ENCODE measurements at places on chromosomes 2 and 18. TPM values are rescaled to one million over a fixed set of nuclear protein-coding genes. Genes with fewer than 3 reads are reported as not detected.

Gene STON1
- 5.8 TPM for polyA plus RNA-seq

DNA sequence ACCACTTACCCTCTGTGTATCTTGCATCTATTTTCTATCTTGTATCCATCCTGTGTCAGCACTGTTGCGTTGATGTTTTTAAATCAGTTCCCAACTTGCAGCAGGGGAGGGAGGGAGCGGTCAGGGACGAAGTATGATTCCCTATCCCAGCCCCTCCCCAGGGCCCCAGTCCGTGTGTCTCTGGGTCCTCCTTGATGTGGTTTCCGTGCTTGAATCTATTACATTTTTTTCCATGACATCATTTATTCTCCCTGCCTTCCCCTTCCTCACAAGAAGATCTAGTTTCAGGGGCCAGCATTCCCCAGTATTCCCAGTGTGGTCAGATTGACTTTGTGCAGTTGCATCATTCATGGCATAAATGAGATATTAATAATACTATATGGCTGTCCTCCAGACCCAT lies 479.3 kb downstream of the PTPRM start:
- no peak overlapping the region for H3K4me3 ChIP-seq
- H3K4me1 ChIP-seq: no peaks in the 10 kb centered on the region
- no peak overlapping the region for H3K27ac ChIP-seq
- H3K36me3 ChIP-seq: no peaks in the 10 kb centered on the region

Gene CHN1
- polyA plus RNA-seq: 6.5 TPM

DNA sequence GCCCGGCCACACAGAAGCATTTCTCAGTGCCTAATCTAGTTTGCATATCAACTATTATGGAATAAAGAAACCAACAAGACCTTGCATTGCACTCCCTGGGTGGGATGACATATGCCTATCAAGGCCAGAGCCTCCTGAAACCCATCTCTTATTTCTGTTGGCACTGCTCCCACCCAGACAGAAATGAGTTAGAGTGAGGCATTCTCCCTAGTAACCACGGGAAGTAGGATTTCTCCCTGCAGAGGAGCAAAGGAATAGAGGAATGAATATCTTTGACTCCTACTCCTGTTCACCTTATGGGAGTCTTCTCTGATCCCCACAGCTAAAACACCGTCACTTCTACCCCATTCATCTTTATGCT lies 24.2 kb upstream of the SCYGR1 start:
- DNase-seq: no peak
- H3K36me3 ChIP-seq: no peaks in the 10 kb centered on the region
- no peaks in the 10 kb centered on the region for H3K27me3 ChIP-seq

Gene ADRA2B
- polyA plus RNA-seq: 4.8 TPM

- peaks cover 3% of the 10 kb centered on the region for H3K4me1 ChIP-seq
- no peaks in the 10 kb centered on the region for H3K36me3 ChIP-seq
- H3K27ac ChIP-seq: peak overlapping the region; percentile 33
- no peak overlapping the region for H3K4me3 ChIP-seq
- H3K27me3 ChIP-seq: no peaks in the 10 kb centered on the region
Observed at GRCh38 chr2:148493822-148494563, 150.6 kb upstream of the EPC2 start.

Gene PLB1
- 0.95 TPM for polyA plus RNA-seq

DNA sequence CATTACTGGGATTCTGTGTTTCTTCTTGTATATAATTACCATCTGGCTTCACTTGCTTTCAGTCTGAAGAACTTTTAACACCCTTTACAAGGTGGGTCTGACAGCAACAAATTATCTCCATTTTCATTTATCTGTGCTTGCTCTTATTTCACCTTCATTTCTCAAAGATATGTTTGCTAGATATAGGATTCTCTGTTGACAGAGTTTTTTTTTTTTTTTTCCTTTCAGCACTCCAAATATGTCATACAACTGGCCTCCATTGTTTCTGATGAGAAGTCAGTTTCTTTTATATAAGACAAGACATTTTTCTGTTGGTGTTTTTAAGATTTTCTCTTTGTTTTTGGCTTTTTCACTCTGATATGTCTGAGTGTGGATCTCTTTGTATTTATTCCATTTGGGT lies 59.3 kb upstream of the TACR1 start:
- H3K4me3 ChIP-seq: no peak overlapping the region
- H3K27ac ChIP-seq: no peak overlapping the region
- H3K4me1 ChIP-seq: no peaks in the 10 kb centered on the region
- DNase-seq: no peak
- no peaks in the 10 kb centered on the region for H3K36me3 ChIP-seq

DNA sequence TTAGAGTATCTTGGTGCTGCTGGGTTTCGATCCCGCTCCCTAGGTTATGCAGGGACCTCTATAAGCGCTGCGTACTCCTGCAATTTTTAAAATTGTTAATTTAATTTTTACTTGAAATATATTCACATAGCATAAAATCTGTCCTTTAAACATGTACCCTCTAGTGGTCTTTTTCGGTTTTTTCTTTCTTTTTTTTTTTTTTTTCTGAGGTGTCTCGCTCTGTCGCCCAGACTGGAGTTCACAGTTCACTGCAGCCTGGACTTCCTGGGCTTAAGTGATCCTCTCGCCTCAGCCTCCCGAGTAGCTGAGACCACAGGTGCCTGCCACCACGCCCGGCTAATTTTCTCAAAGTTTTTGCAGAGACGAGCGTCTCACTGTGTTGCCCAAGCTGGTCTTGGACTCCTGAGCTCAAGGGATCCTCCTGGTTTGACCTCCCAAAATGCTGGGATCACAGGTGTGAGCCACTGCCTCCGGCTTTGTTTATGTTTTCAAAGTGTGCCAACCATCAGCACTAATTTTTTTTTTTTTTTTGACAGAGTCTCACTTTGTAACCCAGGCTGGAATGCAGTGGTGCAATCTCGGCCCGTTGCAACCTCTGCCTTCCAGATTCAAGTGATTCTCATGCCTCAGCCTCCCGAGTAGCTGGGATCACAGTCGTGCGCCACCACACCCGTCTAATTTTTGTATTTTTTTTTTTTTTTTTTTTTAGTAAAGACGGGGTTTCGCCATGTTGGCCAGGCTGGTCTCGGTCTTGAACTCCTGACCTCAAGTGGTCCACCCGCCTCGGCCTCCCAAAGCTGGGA lies 585 bp upstream of the MOB1A start:
- peaks cover 4% of the 10 kb centered on the region for H3K4me1 ChIP-seq
- H3K36me3 ChIP-seq: peaks cover 2% of the 10 kb centered on the region
- H3K4me3 ChIP-seq: peak overlapping the region; percentile 58
- DNase-seq: no peak

DNA sequence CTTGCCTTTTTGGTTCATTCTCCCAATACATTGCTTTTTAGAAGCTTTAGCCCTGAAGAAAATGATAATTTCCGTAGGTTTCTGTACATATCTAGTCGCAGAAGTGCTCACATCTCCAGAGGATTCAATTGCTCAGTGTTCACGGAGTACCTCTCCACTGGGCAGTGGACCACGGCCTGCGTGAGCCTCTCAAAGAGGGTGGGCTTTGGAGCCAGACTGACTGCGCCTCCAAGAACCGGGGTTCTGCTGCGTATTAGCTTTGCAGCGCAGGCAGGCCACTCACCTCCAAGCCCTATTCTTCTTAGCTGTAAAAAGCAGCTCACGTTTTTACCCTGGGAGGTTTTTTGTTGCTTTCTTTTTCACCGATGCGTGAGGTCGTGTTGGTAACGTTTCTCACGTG lies 35.4 kb downstream of the NTSR2 start:
- H3K4me1 ChIP-seq: no peaks in the 10 kb centered on the region
- H3K27me3 ChIP-seq: no peaks in the 10 kb centered on the region
- DNase-seq: no peak
- H3K36me3 ChIP-seq: no peaks in the 10 kb centered on the region
- H3K27ac ChIP-seq: no peak overlapping the region
- H3K4me3 ChIP-seq: no peak overlapping the region

GRCh38 chr2:105764059-105764458 lies 19.3 kb downstream of the NCK2 start:
- no peaks in the 10 kb centered on the region for H3K36me3 ChIP-seq
- DNase-seq: no peak
- H3K4me3 ChIP-seq: no peak overlapping the region
- H3K27ac ChIP-seq: no peak overlapping the region

Gene CCNYL1
- polyA plus RNA-seq: 6.7 TPM

DNA sequence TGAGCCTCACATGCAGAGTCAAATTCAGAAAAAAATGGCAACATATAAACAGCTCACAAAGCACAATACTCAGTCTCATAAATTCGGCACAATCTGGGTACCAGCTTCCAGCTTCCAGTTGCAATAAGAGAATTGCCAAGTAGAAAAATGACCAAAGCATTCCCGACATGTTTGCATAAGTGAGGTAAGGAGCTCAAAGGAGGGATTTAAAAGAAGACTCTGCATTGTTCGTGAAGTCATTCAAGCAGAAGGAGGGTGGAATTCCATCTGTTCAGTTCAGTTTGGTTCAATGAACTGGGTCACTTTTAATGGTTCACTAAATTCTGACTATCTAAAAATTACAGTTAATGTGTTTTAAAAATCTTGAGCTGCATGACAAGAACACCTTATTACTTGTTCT lies 106.7 kb upstream of the KLHL14 start:
- no peaks in the 10 kb centered on the region for H3K27me3 ChIP-seq
- no peaks in the 10 kb centered on the region for H3K4me1 ChIP-seq

DNA sequence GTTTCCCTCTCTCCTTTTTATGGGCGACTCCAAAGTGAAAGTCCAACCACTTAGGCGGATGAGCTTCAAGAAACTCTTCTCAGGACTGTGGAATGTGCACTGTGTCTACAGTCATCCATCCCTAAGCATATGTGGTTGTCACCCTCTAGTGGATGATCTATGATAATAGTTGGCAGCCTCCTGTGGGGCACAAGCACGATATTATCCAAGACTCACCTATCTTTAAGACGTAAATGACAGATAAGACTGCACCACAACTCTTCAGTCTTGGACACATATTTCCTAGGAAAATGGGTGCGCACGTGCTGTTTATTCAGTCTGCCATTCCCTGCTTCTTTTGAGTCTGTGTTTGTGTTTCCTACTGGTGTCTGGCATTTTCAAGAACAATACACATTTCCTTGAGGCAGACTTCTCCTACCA lies 145.5 kb upstream of the CTAGE1 start:
- peak overlapping the region; percentile 5 for H3K4me3 ChIP-seq
- H3K4me1 ChIP-seq: no peaks in the 10 kb centered on the region
- peak; percentile 57 for DNase-seq

DNA sequence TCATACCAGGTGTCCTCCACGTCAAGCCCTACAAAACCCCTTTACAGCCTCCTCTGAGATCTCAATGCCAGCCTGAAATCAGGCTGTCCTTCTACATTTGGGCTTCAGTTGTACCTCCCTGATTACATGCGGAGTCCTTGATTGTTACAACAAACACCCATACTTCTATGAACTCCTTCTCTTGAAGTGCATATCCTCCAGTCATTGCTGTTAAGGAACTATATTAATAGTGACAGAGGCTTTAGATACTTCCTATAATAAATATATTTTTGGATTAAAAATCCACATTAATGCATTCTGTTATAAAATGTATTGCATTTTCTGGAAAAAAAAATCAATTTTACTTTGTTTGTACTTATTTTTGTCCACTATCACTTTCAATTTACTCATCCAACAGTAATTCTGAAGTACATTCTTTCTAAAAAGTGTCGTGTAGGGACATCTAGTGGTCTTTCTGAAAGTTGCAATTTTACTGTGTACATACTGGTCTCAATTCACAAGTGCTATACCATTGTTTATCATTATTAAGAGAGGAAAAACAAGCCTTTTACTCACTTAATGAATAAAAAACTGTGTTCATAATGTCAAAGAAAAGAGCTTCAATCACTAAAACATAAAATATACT lies 316.4 kb downstream of the DSEL start:
- DNase-seq: peak; percentile 64
- no peak overlapping the region for H3K27ac ChIP-seq
- no peak overlapping the region for H3K4me3 ChIP-seq
- H3K36me3 ChIP-seq: no peaks in the 10 kb centered on the region
